ENCODE measurements at places on chromosomes 2 and 18.

DNA sequence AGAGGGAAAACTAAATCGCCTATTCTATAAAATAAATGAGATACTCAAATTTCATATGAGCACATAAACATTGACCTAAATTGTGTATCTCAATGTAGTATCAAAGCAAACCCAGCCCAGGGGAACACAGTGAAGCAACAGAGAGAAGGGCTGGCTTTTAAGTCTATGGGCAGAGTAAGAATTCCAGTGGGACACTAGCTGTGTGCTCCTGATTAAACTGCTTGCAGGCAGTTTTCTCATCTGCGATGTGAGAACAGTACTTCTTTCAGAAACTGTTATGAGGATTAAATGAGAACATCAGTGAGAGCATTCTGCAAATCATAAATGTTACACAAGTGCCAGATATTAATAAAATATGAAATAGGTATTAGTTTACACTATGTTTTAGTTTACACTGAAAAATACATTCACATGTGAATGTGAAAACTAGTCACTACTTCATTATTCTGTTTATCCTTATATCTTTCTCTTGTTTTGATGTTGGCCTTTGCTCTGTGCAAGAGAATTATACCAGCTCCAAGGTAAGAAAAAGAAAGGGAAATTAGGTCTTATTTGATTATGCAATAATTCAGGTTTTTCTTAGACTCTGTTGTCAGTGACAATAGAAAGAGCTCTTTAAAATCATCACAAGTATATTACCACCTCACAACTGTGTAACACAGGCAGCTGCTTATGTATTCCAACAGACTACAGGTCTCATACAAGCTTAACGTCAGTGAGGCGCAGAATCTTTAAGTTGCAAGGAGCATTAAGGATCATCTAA lies 47.5 kb downstream of the GAREM1 start:
- no peak for DNase-seq

DNA sequence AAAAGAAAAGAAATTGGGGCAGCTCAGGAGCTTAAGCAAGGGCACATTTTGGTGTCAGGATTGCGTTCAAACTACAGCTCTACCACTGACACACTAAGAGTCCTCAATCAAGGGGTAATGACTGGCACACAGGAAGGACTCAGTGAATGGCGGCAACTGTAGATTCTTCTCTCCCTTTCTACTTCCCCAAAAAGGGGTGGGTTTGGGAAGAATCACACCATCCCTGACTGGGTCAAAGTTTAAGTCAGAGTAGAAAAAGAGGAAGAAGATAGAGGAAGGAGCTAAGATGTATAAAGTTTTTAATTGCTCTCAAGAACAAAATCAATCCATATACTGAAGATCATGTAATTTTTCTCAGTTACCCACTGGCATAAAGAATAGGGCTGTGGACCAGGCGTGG lies 2.6 kb downstream of the NLRC4 start:
- DNase-seq = no peak

DNA sequence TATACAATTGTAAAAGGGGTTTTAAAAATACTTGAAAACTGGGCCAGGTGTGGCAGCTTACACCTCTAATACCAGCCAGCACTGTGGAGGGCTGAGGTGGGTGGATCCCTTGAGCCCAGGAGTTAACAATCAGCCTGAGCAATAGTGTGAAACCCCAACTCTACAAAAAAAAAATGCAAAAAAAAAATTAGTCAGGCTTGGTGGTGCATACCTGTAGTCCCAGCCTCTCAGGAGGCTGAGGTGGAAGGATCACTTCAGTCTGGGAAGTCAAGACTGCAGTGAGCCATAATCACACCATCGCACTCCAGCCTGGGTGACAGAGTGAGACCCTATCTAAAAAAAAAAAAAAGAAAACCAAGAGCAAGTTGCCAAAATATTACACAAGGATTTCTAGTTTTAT lies 182.7 kb downstream of the UBE2E3 start:
- no peak for DNase-seq

GRCh38 chr2:210461401-210461800 lies 15.2 kb downstream of the LANCL1 start:
- no peak for DNase-seq

DNA sequence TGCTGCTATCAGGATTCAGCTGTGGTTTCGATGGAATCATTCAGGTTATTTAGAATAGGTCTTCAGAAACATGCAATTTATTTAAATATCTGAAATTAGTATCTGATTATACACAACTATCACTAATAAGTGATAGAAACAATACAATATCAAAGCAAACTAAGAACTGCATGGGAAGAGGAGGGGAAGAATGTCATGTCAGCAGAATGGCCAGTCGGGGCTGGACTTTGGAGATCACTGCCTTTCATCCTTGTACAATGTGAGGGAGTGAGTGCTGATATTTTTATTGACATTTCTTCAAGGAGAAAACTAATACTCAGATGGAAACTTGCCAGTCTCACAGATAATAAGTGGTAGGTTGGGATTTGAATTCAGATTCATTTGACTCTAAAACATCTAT lies 224.0 kb upstream of the LINC00305 start:
- no peak for DNase-seq

DNA sequence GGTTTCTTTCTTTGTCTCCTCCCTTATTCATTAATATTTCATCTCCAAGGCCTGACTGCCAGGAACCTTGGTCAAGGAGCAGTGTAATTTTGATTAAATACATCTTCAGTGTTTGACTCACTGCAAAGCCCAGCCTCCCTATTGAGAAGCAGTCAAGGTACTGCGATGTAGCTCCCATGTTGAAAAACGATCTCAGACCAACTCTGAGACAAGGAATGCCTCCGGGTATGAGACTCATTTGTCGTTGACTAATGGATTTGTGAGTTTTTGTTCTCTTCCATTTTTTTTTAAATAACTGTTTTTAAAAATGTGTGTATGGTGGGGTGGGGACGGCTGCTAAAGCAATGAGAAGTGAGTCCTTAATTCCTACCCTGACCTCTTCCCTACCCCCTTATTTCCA lies 361.6 kb downstream of the SOX11 start:
- DNase-seq = no peak

- DNase-seq = no peak
These were observed 3.1 kb upstream of the ARID5A start for GRCh38 chr2:96533292-96534073.

DNA sequence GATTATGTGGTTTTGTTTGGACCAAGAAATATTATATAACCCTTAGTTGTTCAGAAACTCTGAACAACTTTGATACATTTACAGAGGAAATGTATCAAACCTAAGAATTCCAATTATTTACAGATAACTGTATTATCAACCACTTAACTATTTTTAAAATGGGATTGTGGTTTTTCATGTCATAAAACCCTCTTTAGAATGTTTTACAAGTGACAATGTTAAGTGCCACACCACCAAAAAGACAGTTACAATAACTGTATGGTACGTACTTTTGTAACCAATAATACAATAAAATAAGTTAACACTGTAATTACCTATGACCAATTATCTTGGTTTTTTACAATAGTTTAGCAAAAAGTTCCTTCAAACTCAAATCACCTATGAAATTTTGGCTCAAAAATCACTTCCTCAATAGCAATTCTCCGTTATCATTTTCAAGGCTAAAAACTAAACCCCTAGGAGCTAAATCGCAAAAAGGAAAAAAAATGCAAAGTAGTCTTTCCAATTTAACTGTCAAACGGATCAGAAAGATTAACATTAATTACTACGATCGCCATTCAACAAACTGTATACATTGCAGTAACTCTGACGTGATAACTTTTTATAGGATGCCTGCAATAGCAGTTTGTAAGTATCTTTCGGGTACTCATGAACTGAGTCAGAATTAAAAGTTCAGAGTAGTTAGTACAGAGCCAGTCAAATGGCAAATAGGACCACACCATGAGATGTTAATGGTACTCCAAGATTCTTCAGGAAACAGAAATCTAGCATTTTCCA lies 1.5 kb downstream of the ROCK1 start:
- DNase-seq = no peak

DNA sequence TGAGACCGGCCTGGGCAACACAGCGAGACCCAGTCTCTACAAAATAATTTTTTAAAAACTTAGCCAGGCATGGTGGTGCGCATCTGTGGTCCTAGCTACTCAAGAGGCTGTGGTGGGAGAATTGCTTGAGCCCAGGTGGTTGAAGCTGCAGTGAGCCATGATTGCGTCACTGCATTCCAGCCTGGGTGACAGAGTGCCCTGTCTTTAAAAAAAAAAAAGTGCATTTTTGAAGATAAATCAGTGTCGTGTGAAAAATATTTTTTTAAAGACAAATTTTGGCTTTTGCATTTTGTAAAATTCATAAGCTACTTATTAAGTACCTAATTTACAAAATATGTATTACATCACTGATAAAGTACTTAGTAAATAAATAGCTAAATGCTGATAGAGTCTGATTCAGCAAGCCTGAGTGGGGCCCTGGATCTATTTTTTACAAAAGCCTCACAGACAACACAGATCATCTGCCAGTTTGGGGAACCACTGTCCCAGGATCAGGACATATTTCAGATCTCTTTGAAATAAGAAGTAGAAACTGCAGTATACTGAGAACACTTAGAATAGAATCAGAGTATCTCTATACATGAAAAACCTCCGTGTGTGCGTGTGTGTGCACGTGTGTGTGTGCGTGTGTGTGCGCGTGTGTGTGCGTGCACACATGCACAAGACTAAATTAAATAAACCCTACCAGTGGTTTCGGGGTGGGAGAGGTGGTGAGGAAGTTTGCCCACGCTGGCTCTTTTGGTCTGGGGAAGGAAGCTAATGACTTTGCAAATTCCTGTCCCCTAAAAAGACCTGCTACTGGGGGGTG lies 61.6 kb downstream of the AAK1 start:
- no peak for DNase-seq

DNA sequence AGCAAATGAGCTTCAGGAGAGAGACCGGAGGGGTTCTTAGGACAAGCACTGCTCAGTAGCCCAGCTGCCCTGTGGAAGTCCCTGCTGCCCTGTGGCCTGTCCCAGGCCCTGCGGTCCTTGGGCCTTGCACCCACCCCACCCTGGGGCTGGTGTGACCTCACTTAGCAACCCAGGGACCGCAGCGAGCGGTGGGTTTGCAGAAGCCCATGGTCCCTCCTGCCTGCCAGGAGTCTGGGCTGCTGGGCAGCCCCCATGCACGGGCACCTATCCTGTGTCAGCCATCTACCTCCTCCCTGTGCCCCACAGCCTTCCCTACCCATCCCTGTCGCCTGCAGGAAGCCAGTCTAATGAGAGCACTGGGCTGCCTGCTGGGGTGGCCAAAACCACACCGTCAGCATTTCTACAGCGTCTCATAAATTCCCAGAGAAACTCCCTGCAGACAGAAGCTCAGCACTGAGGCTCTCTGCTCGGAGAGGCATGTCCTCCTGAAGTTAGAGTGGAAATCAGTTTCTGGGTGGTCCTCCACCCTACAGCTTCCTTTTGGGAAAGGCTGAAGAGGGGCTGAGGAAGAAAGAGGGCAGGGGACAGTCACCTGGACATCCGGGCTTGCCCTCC lies 231.1 kb upstream of the HS6ST1 start:
- DNase-seq = no peak

- no peak for DNase-seq
These were observed 118.9 kb downstream of the PXDN start for GRCh38 chr2:1625281-1626001.

DNA sequence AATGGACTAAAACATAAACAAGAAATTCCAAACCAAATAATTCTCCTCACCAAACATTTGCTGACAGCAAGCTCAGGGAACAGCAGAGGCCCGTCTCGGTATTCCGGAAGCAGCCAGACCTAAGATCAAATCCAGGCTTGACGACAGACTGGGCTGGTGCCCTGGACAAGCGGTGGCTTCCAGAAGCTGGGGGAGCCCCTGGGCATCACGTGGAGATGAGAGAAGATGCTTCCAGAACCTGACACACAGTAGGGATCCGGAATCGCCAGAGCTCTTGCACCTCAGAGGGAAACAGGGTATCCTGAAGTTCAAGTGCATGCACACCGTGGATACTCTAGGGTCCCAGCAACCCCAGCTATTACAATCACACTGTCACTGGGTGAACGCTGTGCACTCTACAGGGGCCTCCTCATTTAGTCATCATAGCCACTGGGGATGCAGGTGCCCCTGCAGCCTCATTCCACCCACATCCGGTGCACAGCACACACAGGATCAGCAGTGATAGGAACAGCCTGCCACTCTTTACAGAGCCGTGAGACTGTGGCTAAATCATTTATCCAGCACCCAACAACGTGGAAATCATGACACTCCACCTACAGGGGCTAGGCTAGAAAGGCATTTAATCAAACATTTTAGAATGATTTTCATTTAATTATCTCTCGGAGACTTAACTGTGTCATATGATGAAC lies 102.6 kb downstream of the HDAC4 start:
- no peak for DNase-seq

- DNase-seq = no peak
These were observed 29.7 kb upstream of the ALLC start for GRCh38 chr2:3628241-3628679.

- no peak for DNase-seq
These were observed 2.0 kb upstream of the CHRND start for GRCh38 chr2:232523682-232524597.

DNA sequence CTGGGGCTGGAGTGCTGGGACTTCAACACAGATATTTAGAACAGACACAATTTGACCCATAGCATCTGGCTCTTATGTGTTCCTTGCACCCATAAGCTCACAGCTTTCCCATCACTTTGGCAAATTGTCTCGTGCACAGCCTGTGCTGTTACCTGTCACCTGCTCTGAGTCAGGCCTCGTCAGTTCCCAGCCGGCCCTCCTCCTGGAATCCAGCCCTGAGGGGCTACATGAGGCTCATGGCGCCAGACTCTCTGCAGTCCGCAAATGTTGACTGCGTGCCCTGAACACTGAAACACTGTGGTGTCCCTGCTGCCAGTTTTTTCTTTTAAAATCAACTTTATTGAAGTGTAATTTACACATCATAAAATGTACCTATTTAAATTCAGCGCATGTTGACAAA lies 65.4 kb upstream of the BZW1 start:
- no peak for DNase-seq

- DNase-seq = no peak
These were observed 857.4 kb upstream of the CDH2 start for GRCh38 chr18:29034113-29034856.

DNA sequence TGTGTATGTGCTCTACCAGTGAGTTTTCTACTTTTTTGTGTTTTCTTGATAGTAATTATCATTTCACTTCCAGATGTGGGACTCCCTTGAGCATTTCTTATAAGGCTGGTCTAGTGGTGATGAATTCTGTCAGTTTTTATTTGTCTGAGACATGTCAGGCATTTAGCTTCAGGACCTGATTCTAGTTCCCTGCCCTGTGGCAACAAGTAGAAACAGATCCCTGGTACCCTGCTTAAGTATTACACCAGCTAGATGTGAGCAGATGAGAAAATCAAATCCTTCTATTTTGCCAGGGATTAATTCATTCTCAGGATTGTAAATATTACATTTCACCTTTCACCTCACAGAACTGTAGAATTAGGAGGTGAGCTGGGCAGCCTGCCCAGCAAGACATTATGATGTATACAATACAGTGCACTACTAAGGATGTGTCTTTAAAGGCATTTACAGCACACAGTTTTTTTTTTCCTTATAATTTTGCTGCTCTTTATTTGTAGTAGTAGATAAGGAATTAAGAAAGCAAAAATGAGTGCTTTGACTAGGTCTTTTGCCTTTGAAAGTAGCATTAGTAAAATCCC lies 35.1 kb downstream of the GALM start:
- no peak for DNase-seq
